ENCODE measurements at places on chromosomes 2 and 18.

- DNase-seq: no peak
These were observed 33.3 kb upstream of the NRXN1 start for GRCh38 chr2:51065276-51065675.

GRCh38 chr2:173941567-173941966 is 23.6 kb downstream of the SP3 start:
- DNase-seq: no peak

GRCh38 chr2:153823880-153824279 is 47.8 kb upstream of the GALNT13 start:
- no peak for DNase-seq

- no peak for DNase-seq
These were observed 549 bp upstream of the DPP4 start for GRCh38 chr2:162074632-162074895.

DNA sequence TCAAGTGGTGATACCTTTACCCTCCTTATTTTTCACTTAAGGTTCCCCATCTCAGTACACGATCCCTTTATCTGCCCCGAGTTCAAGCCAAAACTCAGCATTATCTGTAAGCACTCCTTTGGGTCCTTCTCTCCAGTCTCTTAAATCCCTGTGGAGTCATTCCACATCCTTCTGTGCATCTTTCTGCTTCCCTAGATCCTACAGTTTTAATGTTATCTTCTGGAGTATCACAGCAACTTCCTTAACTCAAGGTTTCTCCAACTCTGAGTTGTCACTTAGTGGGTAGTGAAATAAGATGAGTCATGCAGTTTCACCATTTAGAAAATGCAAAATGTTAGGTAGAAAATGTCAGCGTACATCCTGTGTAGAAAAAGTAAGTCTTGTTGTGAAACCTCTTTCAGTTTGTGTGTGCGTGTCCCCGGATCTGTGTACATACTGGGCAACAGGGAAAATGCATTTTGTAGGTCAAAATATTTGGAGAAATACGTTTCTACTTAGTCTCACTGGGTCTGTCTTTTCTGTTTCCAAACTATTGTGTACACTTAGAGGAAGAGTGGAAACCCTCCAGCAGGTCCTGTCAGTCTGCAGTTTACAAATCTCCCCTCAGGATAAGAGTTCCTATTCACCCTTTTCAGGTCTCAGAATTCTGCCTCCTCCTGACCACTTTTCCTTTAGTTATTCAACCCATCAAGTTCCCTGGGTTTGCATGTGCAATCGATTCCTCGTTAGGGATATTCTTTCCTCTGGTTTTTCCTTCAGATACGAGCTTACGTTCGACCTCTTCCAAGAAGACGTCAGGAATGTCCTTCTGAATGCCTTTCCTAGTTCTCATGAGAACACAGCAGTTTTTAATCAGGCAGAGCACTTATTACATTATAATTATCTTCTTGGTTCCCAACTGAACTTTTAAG is 154.8 kb downstream of the TGIF1 start:
- no peak for DNase-seq

DNA sequence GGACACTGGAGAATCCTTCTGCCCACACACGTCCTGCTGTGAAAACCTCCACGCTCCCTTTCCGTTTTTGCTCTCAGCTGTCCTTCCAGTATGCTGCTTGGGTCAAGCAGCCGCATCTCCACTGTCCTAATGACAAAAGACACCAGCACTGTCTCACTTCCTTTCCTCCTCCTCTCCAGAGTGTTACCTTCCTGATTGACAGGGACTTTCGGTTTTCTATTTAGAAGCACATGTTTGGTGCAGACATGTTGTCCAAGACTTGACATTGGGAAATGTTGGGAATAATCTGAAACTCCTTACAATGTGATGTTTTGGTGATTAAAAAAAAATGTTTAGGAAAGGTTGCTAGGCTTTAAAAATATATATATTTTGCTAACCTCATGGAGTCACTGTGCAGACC is 226.6 kb downstream of the FAM210A start:
- DNase-seq: no peak

- DNase-seq: no peak
These were observed 102.6 kb downstream of the SEPTIN10 start for GRCh38 chr2:109511168-109511567.

GRCh38 chr2:126222278-126222677 is 433.7 kb upstream of the GYPC start:
- no peak for DNase-seq

Data from ascending aorta (tissue), 2 donors.